AG04449 (cell line): ENCODE measurements at places on chromosomes 2 and 18.

DNA sequence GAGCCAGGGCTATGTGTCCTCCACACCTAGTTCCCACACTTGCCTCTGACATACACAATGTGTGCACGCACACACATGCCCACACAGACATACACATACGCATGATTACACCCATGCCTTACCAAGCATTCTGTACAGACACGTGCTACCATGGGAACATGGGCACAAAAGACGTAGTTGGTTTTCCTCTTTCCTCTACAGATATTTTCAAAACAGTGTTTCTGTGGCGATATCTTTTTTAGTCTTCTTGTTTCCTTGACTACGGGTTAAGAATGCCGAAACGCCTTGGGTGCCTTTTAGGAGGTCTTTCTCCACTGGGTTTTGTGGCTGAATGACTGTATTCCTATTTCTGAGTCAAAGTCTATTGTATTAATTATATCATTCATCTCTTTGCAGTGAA is 75.5 kb upstream of the SPTBN1 start:
- no peak for DNase-seq

DNA sequence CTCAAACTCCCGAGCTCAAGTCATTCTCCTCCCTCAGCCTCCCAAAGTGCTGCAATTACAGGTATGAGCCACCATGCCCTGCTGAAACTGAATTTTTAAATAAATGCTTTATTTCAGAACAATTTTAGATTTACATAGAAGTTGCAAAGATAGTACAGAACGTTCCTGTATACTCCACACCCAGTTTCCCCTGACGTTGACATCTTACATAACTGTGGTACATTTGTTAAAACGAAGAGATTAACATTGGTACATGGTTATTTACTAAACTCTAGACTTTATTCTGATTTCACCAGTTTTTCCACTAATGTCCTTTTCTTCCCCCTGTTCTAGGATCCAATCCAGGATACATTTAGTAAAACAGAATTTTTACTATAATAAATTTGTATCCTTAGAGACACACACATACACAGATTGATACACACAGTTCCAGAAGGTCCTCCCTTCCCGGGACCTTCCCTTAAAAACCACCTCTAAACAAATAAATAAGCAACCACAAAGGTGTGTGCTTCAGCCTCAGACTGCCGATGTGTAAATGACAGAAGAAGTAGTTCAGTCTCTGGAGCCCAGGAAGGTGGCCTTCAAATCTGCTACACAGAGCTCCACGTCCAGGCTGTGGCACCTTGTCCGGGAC is 6.9 kb downstream of the NEU2 start:
- no peak for DNase-seq

DNA sequence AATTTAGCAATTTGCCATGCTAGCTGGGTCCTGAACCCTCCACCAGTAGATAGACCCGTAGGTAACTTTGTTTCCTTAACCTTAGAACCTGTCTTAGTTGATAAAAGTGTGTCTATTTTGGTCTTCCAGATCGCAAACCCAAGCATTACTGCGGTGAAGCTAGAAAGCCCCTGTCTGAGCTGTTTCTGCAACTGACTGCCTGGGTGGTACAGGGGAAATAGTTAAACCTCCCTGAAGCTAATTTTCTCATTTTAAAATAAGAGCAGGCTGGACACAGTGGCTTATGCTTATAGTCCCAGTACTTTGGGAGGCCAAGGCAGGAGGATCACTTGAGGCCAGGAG is 101.7 kb upstream of the MSH2 start:
- DNase-seq: no peak

GRCh38 chr2:10762651-10763460 is 41.4 kb downstream of the ATP6V1C2 start:
- no peak for DNase-seq

GRCh38 chr2:58916063-58916462 is 674.9 kb upstream of the FANCL start:
- no peak for DNase-seq

- no peak for DNase-seq
These were observed 31.3 kb downstream of the NCK2 start for GRCh38 chr2:105775809-105776559.

- DNase-seq: no peak
These were observed 544 bp downstream of the DNAJC27 start for GRCh38 chr2:24971286-24971535.

- no peak for DNase-seq
These were observed 6.7 kb upstream of the SLC4A5 start for GRCh38 chr2:74349889-74350288.

GRCh38 chr2:29455200-29455860 is 340.1 kb downstream of the CLIP4 start:
- no peak for DNase-seq

- no peak for DNase-seq
These were observed 37.5 kb upstream of the NFU1 start for GRCh38 chr2:69474688-69475087.

GRCh38 chr2:3628241-3628679 is 29.7 kb upstream of the ALLC start:
- no peak for DNase-seq

DNA sequence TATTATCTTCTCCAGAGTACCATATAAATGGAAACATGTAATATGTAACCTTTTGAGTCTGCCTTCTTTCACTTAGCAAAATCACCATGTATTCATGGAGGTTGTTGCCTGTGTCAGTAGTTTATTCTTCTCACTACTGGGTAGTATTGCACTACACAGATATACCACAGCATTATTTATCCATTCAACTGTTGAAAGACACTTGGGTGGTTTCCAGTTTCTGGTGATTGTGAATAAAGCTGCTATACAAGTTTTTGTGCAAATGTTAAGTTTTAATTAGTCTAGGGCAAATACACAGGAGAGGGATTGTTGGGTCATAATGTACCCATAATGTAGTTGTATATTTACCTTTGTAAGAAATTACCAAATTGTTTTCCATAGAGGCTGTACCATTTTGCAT is 29.6 kb upstream of the RPRD1A start:
- DNase-seq: no peak
